ENCODE measurements at places on chromosomes 5 and 9.

DNA sequence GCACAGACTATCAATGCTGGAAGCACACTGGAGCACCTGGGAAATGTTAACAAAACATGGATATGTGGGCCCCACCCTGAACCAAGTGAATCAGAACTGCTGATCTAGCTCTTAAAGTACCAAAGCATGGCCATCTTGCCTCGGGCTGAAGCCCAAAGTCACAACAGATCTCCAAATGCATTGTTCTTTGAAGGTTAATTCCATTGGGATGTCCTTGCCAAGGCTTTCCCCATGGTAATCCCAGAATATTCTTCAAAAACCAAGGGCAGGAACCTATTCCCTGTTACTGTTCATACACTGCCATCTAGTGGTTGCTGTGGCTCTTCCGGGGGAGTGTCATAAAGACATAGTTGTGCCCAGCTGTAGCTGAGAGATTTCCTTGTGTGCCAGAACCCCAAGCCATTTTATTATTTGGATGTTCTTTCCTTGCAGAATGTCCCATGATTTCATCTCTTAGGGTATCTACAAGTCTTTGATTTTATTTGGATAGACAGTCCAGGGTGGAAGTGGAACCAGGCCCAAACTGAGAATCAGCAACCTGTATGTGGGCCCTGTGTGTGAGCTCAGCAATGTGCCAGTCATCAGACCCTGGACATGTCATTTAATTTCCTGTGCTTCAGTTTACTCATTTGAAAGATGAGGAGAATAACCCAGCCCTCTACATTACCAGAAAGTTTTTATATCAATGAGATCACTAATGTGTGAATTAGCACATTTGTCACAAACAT lies 290.0 kb downstream of the ACTL7B start:
- no peak for DNase-seq

- no peak for DNase-seq
These were observed 59.4 kb downstream of the FYB1 start for GRCh38 chr5:39159811-39160490.

DNA sequence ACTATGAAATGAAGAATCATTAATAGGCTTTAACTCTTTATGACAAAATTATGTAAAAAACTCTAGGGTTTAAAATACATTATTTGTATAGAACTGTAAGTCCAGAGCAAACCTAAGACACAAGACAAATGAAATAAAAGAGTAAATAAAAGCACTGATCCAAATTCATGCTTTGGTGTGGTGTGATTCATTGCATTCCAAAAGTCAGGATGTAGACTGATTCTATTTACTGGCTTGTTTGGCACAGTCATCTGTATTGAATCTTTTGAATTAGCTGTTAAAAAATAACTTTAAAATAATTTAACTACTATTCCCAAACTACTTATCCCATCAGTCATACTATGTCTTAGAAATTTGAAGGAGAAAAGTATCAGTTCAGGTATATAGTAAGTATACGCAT lies 31.1 kb downstream of the IL4 start:
- DNase-seq = no peak

DNA sequence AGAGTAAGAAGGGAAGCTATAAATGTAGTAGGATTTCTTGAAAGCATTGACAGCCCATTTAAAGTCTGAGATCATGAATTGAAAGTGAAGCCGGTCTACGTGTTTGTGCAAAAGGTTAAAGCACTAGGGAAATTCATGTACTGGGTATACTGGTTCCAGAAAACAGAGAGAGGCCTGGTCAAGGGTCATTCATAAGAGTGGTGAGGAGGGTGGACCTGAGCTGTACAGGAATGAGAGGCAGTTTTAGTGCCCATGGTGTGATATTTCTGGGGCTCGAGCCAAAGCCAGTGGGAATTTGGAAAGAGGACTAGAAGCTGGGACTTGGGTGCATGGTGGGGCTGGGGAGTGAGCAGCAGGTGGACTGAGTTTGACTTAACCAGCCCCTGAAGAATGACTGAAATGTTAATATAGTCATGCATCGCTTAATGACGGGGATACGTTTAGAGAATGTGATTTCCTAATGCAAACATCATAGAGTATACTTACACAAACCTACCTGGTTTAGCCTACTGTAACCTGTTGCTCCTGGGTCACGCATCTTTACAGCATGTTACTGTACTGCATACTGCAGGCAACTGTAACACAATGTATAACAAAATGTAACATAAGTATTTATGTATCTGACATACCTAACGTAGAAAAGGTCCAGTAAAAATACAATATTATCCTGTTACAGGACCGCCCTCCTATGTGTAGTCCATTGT lies 173.0 kb downstream of the MAST4 start:
- DNase-seq = no peak

DNA sequence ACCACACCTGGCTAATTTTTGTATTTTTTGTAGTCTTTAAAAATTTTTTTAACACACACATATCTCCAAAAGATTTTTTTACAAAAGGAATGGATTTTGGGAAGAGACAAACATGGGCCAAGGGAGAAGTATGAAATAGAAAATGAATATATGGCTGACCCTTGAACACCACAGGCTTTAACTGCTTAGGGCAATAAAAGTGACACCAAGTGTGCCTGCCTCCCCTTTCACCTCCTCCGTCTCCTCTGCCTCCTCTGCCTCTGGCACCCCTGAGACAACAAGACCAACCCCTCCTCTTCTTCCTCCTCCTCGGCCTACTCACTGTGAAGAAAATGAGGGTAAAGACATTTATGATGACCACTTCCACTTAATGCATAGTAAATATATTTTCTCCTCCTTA lies 483.9 kb downstream of the KDM4C start:
- DNase-seq = no peak

DNA sequence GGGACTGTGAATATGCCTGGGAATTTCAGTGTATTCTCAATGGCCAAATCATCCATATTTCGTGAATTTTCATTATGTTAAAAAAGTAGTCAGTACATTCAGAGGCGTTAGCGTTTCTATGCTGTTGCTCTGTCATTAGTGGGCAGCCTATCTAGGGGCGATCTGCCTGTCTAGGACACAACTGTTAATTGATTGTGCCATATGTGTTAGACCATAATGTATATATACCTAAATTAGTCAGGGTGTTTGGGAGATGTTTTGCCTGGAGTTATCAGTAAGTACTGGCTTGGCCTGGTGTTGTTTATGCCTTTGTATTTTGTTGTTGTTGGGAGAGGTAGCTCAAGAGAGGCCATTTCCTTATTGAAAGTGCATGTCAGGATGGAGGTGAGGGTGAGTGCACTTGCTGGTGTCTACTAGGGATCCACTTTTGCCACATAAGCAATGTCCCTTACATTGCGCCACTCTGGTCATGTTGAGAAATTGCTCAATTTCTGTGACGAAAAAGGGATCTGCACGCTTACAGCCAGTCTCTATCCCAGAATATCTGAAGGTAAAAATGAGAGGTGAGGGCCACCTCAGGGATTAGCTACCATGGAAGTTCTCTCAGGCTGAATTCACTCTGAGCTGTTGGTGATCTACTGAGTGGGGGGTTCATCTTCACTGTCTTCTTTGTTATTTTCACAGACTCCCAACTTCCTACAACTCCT lies 123.3 kb downstream of the ST8SIA4 start:
- DNase-seq = no peak

DNA sequence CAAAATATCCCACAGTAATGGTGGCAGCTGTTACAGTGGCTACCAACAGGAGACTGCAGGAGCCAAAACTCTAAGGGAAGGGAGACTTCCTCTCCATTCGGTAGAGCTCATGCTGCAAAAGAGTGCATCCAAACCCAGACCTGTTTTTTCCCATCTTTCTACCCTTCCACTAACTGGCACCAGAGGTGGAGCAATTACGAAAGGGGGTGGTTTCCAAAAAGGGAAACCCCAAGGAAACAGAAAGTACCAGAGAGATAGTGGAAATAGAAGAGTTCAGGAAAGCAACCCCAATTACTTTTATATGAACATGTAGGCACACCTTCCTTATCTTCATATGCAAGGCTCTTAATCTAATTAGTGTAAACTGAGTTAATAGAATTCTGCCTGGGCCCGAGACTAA lies 7.3 kb upstream of the WDR41 start:
- no peak for DNase-seq

DNA sequence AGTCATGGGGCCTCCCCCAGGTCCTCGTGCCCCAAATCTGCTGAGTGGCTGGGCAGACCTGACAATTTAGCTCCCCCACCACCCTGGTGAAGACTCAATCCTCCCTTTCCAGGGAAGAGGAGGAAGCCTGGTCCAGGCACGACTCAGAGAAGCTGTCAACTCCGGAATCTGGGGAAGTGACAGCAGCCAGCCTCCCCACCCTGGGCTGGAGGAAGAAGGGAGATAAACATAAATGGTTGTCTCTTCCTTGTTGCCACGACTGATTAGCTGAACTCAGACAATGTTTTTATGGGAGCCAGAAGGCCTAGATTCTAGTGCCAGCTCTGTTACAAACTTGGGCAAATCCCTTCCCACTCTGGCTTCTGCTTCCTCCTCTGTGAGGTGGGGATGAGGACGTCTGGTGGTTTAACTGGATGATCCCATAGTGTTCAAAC lies 15.4 kb downstream of the CCDC69 start:
- DNase-seq = no peak

DNA sequence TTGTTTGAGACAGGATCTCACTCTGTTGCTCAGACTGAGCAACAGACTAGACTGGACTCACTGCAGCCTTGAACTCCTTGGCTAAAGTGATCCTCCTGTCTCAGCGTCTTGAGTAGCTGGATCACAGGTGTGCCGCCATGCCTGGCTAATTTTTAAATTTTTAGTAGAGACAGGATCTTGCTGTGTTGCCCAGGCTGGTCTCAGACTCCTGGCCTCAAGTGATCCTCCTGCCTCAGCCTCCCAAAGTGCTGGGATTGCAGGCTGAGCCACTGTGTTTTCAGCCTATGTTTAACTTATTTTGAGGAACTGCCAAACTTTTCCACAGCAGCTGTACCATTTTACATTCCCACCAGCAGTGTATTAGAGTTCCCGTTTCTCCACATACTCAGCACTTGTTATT lies 16.8 kb downstream of the NDFIP1 start:
- DNase-seq = no peak

Measured in activated CD4-positive, alpha-beta T cell treated with anti-CD3 and anti-CD28 coated beads, Interleukin-2, amount 50 U/mL, for 1 hour (primary cell).